ENCODE measurements at places on chromosomes 16 and 17. TPM values are rescaled to one million over a fixed set of nuclear protein-coding genes. Genes with fewer than 3 reads are reported as not detected.

The GOSR2 gene
- polyA plus RNA-seq = 44.4 TPM

The MAP2K6 gene
- polyA plus RNA-seq = 1.5 TPM

The NR1D1 gene
- polyA plus RNA-seq = 7.1 TPM

The RAB11FIP4 gene
- polyA plus RNA-seq = 1.7 TPM

The GPR139 gene
- polyA plus RNA-seq = not detected

The WNT9B gene
- 0.51 TPM for polyA plus RNA-seq

The SRCIN1 gene
- 0.29 TPM for polyA plus RNA-seq

The MRPL45 gene
- 28.2 TPM for polyA plus RNA-seq

DNA sequence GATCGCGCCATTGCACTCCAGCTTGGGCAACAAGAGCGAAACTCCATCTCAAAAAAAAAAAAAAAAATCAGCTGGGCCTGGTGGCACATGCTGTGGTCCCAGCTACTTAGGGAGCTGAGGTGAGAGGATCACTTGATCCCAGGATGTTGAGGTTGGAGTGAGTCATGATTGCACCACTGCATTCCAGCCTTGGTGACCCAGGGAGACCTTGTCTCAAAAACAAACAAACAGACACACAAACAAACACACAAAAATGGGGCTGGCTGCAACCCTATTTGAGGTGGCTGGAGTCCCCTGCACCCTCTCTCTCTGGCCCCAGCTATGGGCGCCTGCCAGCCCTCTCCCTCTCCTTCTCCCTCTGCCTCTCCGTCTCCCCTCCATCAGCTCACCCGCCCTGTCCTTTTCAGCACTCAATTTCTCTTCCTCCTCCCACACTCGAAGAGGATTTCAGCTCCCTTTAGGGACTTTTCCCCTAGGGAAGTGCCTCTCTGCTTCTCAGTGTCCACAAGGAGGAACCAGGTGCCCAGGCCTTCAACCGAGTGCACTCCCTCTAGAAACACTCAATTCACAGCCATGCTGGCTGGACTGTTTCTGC is 17.5 kb upstream of the TFAP4 start:
- no peak for DNase-seq

GRCh38 chr17:83119987-83120864 is 40.8 kb downstream of the METRNL start:
- DNase-seq = no peak

GRCh38 chr17:80800481-80801391 is 190.9 kb upstream of the CHMP6 start:
- DNase-seq = no peak

GRCh38 chr17:28726226-28726626 is at the start of gene TLCD1:
TLCD1 (minus strand) TSS chr17:28726233; CDS start chr17:28726097, 136 bp downstream.
- peak; percentile 44 for DNase-seq

DNA sequence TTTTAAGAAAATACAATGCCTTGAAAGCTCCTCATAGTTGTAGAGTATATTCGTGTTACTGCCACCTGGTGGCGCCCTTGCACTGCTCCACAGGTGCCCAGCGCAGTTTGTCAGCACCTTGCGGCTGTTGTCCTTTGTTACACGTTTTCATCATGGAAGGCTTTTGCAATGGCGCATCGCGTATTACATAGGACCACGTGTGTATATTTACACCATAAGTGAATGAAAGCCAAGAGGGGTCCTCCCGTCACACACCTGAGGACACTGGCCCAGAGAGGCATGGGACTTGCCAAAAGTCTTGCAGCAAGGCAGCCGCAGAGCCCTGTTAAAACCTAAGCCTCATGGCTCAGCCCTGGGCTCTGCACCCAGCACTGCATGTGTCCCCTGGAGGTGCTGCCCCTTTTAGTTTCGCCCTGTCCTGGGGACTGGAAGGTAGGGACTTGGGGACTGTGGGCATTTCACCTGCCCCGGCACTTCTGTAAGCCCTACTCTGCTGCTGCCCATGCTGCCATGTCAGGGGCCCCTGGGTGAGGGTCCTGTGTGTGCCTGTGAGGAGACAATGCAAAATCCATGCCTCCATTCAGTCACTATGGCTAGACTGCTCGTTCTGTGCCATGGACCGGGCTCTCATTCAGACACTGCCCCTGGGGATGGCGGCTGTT is 24.3 kb downstream of the POLR3E start:
- peak; percentile 50 for DNase-seq

- no peak for DNase-seq
These were observed 8.6 kb upstream of the TSPOAP1 start for GRCh38 chr17:58337210-58337599.

DNA sequence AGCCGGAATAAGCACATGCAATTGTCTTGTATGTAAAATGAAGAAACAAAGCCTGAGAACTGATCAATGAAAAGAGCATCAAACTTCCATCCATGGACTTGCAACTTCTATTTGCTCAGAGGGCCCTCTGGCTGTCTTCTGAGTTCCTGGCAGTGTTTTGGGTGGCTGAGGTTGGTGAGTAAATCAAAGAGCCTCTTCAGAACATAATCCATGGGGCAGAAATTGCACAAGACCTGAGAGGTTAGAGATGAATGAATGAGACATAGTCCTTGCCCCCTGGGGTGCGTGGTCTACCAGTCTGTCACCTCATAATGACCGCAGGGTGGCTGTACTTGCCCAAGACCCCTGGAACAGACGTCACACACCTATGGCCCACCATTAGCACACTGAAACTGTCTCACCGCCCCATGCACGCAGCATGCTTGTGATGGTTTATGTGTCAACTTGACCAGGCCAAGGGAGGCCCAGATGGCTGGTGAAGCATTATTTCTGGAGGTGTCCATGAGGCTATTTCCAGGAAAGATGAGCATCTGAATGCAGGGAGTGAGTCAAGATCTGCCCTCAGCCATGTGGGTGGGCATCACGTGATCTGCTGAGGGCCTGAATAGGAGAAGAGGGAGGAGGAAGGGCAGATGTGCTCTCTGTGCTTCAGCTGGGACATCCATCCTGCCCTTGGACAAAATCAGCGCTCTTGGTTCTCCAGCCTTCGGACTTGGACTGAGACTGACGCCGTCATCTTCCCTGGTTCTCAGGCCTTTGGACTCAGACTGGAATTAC is 8.3 kb downstream of the PIK3R6 start:
- no peak for DNase-seq

DNA sequence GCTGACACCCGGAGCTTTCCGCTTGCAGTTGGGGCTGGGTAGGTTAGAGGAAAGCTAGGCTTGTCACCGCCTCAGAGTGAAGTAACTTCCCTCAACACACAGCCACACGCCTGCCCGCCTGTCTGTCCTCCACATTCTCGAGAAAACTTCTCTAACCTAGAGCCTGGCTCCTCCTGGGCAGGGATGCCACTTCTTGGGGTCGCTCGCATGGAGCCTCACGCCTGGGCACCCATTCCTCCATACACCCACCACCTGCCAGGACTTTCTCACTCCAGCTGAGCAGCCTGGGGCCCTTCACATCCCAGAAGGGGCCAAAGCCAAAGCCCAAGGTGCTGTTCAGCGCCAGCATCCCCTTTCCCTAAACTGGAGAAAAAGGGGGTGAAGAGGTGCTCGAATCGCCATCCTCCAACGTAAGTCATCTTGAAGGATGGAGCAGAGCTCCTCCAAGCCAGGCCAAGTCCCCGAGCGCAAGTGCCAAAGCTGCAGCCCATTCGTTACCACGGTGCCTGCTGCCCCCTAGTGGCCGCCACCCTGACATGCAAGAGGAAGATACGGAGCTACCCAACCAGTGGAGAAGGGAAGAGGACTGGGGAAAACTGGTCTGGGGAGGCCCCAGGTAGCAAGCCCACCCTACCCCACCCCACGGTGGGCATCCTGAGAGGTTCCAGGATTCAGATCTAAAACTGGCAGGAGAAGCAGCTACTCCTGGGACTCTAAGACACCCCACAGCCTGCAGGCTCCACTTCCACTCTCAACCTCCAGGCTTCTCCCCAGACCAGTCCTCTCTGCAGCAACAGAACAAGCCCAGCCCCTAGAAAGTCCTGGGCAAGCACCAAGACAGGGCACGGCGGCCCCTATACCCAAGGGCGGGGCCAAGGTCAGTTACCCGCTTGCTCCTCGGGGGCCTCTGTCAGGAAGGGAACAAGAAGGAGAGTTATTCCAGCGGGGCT is 63.1 kb downstream of the MYO18A start:
- DNase-seq = peak; percentile 84

DNA sequence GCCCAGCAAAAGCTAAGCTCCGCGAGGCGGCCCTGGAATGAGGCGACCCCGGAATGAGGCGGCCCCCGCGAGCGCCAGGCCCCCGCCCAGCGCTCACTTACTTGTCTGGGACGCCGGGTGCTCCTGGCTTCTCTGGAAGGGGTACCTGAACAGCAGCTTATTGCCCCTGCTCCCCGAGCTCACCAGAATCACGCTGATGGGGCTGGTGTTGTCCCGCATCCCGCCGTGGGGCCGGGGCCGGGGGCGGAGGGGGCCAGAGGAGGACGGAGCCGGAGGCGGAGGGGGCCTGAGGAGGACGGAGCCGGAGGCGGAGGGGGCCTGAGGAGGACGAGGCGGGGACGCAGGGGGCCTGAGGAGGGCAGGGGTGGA is 440 bp downstream of the NPRL3 start:
- peak; percentile 30 for DNase-seq

GRCh38 chr17:83067071-83067717 is 12.2 kb upstream of the METRNL start:
- no peak for DNase-seq

- no peak for DNase-seq
These were observed 14.9 kb downstream of the BANP start for GRCh38 chr16:87966064-87966645.

DNA sequence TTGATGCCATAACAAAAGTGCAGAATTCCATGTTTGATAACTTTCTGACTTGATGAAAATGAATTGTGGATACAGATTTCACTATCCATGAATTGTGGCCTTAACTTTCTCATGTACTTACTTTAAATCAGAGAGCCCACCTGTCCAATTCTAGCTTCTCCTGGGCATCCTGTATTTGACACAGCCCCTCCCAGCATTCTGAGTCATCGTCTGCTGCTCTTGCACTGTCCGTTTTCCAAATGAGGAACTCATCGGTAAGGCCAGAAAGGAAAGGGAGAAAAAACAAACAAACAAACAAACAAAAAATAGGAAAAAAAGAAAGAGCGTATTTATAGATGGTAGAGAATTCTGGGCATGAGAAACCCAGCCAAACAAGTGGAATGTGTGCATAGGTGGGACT is 361.6 kb downstream of the WWOX start:
- no peak for DNase-seq

DNA sequence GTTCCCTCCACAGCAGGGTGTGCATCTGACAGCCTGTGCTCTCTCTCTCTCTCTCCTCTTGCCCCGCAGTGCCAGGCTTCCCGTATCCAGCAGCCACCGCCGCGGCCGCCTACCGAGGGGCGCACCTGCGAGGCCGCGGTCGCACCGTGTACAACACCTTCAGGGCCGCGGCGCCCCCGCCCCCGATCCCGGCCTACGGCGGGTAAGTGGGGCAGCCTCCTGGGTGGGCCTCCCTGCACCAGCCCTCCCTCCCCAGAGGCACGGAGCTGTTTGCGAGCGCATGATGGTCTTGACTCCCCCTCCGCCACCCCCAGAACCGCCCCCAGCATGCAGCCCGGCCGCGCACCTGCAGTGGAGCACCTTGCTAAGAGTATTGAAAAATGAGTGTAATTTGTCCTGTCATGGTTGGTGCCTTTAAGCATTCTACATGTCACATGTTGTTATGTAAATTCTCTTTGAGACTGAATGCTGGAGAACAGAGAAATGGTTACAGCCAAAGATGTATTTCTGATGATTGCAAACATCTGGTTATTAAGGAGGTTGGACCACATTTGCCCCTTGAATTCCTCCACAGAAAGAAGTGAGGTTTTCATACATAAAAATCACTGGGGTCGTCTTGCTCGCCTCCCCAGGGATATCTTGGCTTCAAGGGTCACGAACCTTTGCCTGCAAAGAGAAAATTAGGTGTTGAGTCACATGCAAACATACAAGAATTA is 321.3 kb downstream of the RBFOX1 start:
- DNase-seq = no peak

DNA sequence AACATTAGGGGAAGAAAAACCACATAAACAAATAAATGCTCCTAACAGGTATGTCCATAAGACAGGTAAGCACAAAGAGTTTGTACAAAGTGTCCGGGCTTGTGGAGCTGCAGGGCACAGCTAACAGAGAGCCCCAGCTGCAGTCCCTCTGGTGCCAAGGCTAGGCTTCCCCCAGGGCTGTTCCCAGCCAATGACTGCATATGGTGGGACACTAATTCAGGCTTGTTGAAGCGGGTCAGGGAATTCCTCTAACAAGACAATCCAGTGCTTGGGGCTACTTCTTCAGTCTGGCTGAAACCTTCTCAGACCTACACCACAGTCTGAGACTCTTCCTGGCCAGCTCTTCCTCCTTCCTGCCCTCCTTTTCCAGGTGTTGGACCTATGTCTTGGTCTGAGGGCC is 51.7 kb upstream of the ALDH3A1 start:
- DNase-seq = no peak

DNA sequence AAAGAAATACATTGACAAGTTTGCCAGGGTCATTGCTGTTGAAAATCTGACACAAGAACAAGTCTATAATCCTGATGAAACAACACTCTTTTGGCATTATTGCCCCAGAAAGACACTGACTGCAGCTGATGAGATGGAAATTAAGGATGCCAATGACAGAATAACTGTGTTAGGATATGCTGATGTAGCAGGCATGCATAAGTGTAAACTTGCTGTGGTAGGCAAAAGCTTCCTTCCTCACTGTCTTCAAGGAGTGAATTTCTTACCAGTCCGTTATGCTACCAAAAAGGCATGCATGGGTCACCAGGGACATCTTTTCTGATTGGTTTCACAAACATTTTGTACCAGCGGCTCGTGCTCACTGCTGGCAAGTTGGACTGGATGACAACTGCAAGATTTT is 10.5 kb downstream of the GDPD1 start:
- DNase-seq = no peak

DNA sequence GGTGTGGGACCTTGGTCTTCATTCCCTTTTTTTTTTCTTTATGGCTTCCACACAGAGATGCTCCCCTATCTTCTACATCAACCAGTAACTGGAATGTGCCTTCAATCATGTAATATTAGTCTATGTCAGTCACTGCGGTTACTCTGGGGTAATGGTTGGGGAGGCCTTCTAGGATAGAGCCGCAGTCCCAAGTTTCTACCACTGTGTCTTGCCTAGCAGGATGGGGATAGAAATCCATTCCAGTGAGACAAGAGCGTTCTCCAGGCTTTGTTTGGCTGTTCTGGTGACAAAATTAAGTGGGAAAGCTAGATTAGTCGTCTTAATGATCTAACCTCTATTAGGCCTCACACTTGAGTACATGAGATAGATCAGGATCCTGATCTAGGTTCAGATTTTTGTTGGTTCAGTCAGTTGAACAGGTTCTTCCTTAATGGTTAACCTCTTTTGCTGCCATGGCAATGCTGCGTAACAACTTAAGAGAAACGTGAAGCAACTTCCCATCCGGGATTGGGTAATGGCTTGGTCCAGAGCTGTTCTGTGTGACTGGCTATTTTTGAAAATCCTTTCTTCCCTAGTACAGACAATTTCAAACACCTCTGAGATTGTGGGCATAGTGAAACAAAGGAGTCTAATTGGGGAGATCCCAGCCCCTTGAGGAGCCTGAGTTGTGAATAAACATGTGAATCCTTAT is 8.7 kb downstream of the MSL1 start:
- DNase-seq = peak; percentile 38
